RWPE2 (cell line): ENCODE measurements at places on chromosomes 5 and 9.

DNA sequence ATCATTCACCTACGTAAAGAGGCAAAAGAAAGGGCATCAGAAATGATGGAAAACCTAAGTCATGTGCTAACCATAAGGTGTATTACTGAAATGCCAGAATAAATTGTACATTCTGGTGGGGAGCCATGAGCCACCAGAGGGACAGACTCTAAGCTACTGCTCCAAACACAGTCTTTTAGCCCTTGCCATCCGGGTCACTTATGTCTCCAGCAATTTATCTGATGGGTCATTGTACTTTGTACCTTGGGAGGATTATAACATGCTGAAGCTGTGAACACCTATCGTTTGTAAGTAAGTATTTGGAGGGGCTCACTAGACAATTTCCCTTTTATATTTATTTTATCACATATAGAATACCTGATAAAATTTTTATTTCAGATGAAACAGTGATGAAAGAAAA is 495.1 kb downstream of the KIF4B start:
- DNase-seq = no peak

DNA sequence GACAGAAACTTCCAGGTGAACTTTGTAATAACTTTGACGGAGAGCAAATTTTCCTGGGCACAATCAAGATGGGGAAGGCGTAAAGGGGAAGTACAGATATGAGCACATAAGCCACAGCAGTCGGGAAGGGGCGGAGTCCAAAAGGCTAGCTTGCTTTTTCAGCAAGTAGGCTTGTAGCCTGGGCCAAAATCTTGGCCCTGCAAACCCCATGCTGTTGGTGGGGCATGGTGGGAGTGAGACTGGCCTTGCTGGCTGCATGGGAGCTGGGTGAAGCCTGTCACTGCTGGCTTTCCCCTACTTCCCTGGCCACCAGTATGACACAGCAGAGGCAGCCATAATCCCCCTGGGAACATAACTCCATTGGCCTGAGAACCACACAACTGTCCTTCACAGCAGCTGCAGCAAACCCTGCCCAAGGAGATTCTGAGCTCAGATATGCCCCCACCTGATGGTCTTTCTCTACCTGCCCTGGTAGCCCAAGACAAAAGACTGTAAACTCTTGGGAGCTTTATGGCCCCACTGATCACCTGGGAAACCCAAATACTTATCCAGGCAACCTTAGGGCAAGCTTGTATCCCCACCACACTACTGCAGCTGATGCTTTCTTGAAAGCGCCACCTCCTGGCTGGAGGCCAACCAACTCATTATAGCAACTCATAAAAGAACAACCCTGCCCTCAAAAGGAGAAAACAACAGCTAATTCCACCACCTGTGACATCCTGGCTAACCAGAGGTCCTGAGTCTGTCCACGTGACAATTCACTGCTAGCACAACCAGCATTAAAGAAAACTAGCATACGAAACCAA is 24.0 kb downstream of the DCTN4 start:
- no peak for DNase-seq

- no peak for DNase-seq
Observed at GRCh38 chr5:2761921-2762488, 10.5 kb upstream of the IRX2 start.

- DNase-seq = no peak
Observed at GRCh38 chr9:111991179-111991578, 94.6 kb downstream of the UGCG start.

DNA sequence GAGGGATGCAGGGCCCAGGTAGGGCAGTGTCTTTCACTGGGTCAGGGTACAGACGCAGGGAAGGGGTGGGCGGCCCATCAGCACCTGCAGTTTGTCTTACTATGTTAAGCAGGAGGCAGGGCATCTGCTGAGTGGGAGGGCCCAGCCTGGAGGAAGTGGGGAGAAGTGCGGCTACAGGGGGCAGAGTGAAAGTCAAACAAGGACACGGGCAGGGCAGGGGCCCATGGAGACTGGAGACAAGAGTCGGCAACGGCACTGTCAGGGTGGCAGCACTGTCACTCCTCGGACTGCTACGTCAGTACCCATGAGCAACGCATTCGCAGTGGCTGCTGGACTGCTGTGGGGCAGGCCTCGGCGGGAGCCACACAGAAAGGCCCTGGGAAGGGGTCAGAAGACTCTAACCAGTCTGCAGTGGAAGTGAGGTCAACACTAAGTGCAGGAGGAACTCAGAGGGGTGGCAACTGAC is 19.7 kb downstream of the CAMSAP1 start:
- no peak for DNase-seq

DNA sequence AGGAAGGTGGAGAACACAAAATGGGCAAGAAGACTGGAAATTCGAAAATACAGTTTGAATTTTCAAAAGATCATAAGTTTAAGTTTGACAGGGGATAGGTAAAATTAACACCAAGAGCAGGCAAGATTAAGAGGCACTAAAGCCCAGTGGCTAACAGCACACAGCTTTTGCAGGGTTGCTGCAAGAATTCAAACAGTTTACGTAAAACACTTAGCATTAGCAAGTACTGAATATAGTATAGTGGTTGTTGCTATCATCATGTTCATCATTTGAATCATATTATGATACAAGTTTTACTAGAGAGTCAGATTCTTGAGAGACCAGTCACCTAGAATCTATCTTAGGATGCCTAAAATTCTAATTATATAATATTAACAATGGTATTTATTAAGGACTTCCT is 61.2 kb upstream of the IFNK start:
- DNase-seq = no peak

DNA sequence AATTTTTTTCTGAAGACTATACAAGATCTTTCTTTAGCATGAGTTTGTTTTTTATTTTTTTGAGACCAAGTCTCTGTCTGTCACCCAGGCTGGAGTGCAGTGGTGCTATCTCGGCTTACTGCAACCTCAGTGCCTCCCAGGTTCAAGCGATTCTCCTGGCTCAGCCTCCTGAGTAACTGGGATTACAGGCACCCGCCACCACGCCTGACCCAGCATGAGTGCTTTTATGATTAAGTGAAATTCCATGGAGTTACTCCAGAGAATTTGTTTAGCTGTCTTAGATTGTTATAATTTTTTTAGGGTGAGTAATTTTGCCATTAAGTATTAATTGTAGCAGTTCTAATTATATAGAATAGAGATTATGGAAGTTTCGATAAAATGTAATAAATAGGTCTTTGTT is 14.3 kb downstream of the YTHDC2 start:
- DNase-seq = no peak

- no peak for DNase-seq
Observed at GRCh38 chr9:77038281-77039036, 19.0 kb downstream of the FOXB2 start.

- DNase-seq = no peak
Observed at GRCh38 chr5:176959051-176959450, 47.5 kb downstream of the UIMC1 start.

DNA sequence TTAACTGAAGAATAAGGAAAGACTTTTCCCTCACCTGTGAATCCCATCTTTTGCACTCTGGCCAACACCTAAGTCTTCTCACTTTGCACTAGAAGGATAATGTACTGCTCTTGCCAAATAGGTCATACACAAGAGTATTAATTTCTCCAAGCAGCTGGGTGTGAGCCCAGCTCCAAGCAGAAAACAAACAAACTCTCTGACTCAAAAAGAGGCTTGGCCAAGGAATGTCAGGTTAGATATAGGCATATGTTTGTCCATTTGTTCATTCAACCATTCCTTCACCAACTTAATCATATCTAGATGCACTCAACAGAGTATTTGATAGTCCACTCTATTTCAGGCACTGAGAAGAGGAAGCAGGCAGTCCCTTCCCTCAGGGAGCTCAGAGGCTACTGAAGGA is 84.4 kb downstream of the HTR4 start:
- no peak for DNase-seq

GRCh38 chr9:5793812-5794211 is 39.1 kb downstream of the ERMP1 start:
- no peak for DNase-seq

- DNase-seq = no peak
Observed at GRCh38 chr9:126207256-126207655, 119.4 kb upstream of the MVB12B start.

DNA sequence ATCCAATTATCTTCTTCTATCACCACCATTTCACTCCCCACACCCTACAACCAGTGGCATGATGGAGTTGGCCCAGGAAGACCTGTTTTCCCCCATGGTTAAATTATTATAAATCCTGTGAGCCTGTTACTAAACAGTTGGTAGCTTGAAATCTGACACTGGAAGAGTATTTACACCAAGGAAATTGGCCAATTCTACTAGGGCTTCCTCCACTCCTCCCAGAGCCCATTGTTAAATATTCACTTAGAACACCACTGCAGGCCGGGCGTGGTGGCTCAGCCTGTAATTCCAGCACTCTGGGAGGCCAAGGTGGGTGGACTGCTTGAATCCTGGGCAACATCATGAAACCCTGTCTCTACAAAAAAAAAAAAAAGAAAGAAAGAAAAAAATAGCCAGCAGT is 32.4 kb upstream of the CKS2 start:
- DNase-seq = no peak
